Hypothalamus (tissue), 51 donors: ENCODE measurements at places on chromosomes 3 and 15.

DNA sequence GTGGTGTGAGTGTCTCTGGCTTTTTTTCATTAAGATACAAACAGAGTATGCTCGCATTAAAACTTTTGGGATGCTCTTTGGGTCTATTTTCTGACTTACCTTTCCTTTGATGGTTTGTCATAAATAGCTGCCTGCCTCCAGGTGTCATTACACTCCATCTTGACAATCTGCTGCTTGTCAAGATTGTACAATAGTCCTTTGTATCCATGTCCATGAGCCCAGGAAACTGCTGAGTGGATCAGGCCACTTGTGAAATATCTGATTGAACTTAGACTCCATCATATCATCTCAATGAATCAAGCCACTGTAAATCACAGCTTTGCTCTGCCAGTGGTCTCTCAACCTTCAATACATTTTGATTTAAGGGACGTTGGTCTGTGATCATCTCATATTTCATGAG lies 135.2 kb downstream of the ECT2 start:
- DNase-seq: no peak

- no peak for DNase-seq
Measured at GRCh38 chr15:89794627-89795241, 18.6 kb downstream of the MESP2 start.

DNA sequence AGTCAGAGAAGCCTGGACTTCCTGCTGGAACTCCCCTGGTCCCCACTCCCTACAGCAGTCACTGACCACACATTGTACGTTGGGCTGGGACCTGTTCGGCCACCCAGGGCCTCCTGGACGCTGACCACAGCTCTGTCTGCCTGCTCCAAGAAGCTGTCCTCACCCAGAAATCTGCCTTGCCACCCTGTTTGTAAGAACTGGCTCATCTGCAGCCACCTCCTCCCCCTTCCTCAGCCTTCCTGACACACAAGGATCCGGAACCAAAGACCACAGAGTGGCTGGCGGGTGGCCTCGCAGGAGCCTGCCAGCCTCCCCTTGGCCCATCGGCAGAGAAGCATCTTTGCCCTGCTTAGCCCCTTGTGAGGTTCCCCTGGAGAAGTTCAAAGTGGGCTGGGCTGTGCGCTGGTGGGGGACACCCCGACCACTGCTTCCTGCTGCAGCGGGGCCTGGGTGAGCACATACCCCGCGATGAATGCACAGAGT lies 91.9 kb downstream of the PCSK6 start:
- no peak for DNase-seq

- DNase-seq: no peak
Measured at GRCh38 chr15:51935466-51936104, 36.0 kb downstream of the LEO1 start.

GRCh38 chr15:67385971-67386370 lies 131.4 kb downstream of the IQCH start:
- DNase-seq: no peak

GRCh38 chr15:88621789-88622604 lies 857 bp downstream of the AEN start:
- DNase-seq: no peak

DNA sequence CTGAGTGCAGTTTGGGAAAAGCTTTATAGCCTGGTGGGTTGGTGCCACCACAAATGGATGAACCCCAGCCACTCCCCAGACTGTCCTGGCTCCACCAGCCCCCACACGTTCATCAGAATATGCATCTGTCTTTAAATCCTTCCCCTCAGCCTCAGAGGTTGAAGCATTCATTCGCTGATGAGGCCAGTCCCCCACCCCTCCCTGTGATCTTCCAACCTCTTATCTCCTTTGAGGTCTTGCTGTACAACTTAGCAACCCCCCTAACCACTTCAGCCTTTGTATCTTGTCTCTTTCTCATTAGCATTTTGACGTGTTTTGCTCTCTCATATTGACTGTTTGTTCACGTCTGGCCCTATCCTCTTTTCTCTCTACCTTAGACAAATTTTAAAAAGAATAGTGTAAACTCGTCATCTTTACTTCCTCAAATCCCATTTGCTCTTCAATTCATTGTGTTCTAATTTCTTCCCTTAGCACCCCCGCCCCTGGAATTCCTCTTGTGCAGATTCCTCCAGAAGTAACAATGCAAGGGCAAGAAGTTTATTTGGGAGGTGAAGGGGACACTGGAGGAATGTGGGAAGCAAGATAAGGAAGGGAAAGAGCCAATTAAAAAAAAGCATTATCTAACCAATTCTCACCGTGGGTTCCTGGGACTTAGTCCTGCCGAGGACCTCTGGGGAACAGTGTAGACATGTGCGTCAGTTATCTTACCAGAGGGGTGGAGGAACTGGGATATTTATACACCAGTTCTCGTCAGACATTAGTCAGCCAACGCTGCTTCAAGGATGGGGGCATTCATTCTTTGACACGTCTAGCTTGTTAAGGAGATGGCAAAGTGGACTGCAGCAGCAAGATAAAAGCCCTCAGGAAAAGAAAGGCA lies 38.6 kb downstream of the MOBP start:
- no peak for DNase-seq

GRCh38 chr15:51802593-51802992 lies 26.9 kb upstream of the TMOD3 start:
- DNase-seq: no peak

DNA sequence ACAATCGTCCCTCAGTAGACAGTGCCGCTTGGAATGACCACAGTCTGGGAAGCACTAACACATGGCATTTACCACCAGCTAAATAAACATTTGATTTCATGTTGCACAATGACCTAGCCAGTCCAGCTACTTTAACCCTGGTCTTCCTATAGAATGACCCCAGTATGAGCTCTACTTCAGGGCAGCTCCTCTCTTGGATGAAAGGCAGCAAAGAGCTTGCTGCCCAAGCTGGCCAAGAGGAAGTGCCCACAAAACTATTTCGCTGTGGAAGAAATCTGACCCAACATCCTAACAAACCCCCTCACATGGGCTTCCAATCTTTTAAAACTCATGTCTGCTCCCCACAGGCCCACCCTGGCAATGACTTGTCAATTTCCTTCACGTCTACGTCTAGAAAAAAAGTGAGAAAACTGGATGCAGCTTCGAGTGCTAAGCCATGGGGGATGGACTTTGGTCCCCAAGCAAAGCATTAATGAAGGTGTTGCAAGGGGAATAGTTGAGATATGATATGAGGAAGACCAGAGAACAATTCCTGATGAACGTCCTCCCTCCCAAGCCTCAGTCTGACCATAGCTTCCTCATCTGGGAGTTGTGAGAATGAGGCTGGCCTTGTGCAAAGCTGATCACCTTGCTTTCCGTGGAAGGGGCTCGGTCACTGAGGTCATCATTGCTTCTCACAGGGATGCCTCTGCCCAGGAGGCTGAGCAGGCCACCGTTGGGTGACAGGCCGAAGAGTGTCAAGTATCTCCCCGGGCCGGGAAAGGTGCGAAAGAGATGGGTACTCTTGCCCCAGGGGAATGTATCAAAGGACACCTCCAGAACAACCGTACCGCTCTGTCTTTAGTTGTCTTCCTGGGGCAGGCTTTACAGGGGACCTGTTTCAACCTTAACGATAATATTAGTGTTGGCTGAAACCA lies 964 bp downstream of the SLC25A20 start:
- DNase-seq: no peak

DNA sequence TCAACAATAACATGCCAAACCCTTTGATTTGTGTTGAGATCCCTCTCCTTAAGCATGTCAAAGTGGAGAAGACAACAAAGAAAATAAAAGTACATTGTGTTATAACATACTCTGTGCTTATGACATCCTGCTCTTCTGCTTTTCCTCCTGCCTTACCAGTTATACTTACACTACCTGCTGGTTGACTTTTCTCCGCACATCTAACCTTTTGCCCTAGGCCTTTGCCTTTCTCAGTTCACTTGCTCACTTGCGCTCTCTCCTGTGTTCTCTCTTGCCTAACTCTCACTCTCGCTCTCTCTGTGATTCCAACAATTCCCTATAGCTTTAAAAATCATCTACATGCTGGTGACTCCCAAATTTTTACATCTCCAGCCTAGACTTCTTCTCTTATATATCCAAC lies 5.7 kb downstream of the DNAH12 start:
- DNase-seq: no peak

DNA sequence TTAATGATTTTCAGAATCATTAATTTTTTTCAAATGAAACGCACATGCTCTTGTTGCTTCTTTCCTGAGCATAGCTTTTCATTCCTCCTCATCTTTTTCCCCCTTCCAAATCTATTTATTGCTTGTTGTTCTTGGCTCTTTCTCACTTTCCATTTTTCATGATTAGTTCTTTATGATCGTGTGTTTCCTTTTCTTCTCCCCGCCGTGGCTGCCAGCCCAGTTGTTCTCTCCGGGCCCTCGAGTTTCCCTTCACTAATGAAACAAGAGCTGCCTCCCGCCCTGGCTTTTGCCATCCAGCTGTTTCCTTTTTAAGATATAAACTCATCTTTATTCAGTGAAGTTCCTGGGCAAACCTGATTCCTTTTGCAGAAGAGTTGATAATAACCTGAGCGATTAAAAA lies 170.2 kb upstream of the NR2F2 start:
- no peak for DNase-seq

DNA sequence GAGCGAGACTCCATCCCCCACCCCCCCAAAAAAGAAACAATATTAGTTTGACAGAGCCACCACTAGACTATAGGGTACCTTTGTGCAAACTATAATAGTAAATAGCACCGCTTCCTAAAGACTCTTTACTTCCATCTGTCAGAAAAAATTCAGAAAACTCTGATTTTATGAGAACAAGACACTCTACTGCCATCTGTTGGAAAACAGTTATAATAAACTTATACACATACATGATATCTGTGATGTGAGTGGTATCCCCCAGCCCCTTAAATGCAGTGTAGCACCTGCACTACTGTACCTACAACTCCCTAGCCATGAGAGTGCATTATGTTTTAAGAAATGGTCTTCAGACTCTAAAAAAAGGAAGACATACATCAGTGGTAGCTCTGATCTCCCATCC lies 47.1 kb upstream of the CTDSPL start:
- DNase-seq: no peak

- no peak for DNase-seq
Measured at GRCh38 chr3:47732143-47732542, 49.5 kb downstream of the SMARCC1 start.

DNA sequence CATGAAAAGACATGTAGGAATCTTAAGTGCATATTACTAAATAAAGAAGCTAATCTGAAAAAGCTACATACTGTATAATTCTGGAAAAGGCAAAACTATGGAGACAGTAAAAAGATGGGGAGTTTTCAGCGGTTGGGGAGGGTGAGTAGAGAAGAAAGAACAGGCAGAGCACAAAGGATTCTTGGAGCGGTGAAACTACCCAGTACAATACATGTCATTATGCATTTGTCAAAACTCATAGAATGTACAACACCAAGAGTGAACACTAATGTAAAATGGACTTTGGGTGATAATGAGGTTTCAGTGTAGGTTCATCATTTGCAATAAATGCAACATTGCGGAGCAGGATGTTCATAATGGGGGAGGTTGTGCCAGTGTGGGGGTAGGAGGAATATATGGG lies 45.5 kb upstream of the CMSS1 start:
- DNase-seq: no peak

DNA sequence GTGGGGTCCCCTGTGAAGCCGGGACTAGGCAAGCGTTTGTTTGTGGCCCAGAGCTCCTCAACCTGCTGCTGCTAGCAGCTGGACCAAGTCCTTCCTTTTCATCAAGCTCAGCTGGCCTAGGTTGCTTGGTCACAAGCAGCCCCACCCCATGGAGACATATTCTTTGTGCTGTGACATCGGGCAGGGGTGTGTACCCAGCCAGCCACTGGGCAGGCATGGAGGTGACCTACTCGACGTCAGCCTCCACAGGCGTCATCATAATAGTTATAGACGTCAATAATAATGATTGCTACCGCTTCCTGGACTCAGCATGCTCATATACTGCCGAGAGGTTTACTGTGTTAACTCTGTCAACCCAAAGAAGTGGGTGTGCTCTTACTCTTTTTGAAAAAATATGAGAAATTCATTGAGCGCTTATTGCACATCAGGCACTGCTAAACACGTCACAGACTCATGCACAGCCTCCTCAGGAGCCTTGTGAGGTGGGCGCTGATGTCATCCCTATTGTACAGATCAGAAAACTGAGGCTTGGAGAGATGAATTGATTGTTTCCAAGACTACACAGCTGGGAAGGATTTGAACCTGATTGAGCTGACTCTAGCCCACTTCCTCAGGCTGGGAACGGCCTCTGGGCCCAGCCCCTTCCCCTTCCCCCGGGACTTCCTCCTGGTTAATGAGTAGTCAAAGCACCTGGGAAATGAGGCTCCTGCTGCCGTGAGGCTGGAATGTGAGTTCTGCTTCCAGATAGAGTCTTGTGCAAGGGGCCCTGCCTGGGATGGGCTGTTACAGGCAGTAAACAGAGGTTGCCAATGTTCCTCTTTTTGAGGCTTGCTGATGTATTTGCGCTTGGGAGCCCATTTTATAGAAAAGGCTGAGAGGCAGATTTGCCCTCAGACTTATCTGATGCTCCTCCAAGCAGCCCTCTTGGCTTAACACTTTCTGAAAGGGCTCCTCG lies 16.2 kb downstream of the SLC6A6 start:
- no peak for DNase-seq

DNA sequence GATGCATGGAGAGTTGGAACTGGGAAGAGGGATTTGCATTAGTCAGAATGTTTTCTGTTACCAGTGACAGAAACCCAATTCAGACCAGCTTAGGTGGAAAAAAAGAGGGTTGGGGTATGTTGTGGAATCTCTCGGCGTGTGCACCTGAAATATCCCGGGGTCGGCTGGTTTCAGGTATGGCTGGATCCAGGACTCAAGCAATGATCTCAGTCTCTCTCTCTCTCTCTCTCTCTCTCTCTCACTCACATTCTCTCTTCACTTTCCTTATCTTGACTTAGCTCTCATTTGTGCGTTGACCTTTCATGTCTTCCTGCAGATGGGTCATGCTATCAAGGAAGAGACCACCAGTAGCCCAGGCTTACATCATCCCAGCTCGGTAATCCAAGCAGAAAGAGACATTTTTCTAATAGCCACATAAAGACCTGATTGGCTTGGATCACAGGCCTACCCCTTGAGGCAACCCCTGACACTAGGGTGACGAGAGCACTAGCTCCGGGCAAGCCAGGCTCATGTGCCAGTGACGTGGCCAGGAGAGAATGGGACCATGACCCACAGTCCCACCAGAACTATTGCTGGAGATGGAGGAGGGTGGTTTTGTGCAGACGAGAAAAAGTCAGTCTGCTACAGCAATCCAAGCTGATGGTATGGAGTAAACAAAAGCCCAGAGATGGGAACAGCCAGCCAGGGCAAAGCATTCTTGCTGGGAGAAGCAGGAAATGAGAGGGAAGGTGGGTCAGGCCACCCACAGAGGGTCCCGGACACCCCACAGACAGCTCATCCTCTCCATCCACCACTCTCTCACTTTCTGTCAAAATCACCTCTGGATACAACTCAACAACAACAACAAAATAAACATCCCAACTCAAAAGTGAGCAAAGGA lies 91.7 kb downstream of the CHSY1 start:
- DNase-seq: no peak
